ENCODE measurements at places on chromosomes 16 and 17. TPM values are rescaled to one million over a fixed set of nuclear protein-coding genes. Genes with fewer than 3 reads are reported as not detected.

GRCh38 chr16:47627721-47628120 lies 166.6 kb downstream of the PHKB start:
- no peak for DNase-seq
- H3K4me3 ChIP-seq, result no peak overlapping the region
- H3K36me3 ChIP-seq, result peaks cover 10% of the 10 kb centered on the region
- no peaks in the 10 kb centered on the region for H3K4me1 ChIP-seq
- no peaks in the 10 kb centered on the region for H3K27me3 ChIP-seq
- H3K27ac ChIP-seq, result no peak overlapping the region

DNA sequence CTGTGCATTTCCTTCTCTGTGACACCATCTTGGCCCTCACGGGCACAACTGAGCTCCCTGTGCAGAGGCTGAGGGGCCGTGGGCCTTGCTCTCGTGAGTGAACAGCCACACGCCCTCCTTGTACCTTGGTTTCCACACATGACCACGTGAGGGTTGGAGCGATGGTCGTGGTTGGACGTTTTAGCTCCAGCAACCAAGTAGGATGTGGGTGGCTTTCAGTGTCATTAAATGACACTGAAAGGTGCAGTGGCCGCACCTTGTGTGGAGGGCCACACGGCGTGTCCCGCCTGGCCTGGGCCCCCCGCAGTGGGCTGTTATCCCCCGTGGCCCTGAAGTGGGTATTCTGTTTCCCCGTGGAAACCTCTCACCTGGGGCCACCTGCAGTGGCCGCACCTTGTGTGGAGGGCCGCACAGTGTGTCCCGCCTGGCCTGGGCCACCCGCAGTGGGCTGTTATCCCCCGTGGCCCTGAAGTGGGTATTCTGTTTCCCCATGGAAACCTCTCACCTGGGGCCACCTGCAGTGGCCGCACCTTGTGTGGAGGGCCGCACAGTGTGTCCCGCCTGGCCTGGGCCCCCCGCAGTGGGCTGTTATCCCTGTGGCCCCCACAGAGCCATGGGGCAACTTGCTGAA lies 28.2 kb downstream of the ACSF3 start:
- no peak overlapping the region for H3K27ac ChIP-seq
- DNase-seq, result no peak
- H3K4me3 ChIP-seq, result no peak overlapping the region
- no peaks in the 10 kb centered on the region for H3K4me1 ChIP-seq
- H3K36me3 ChIP-seq, result peaks cover 31% of the 10 kb centered on the region
- H3K27me3 ChIP-seq, result no peaks in the 10 kb centered on the region

COX6A2 gene
- total RNA-seq, result not detected

- peak overlapping the region; percentile 88 for H3K4me3 ChIP-seq
- DNase-seq, result no peak
- peaks cover 16% of the 10 kb centered on the region for H3K36me3 ChIP-seq
- peaks cover 11% of the 10 kb centered on the region for H3K27me3 ChIP-seq
- H3K27ac ChIP-seq, result peak overlapping the region; percentile 85
Observed at GRCh38 chr17:32445074-32445415, 735 bp downstream of the PSMD11 start.

MED9 gene
- 12.1 TPM for total RNA-seq

GRCh38 chr16:67781565-67781921 lies 24.8 kb downstream of the RANBP10 start:
- no peak for DNase-seq
- no peaks in the 10 kb centered on the region for H3K27me3 ChIP-seq
- H3K4me1 ChIP-seq, result no peaks in the 10 kb centered on the region
- no peak overlapping the region for H3K4me3 ChIP-seq
- no peak overlapping the region for H3K27ac ChIP-seq

GRCh38 chr17:81341516-81342268 lies 46.6 kb upstream of the SLC38A10 start:
- H3K27ac ChIP-seq, result peak overlapping the region; percentile 99
- peaks cover 19% of the 10 kb centered on the region for H3K36me3 ChIP-seq
- DNase-seq, result no peak
- H3K4me1 ChIP-seq, result peaks cover 43% of the 10 kb centered on the region

SRCAP gene
- total RNA-seq, result 73.5 TPM

- H3K27me3 ChIP-seq, result peaks cover 18% of the 10 kb centered on the region
- no peak for DNase-seq
- no peak overlapping the region for H3K4me3 ChIP-seq
- H3K36me3 ChIP-seq, result no peaks in the 10 kb centered on the region
Observed at GRCh38 chr17:9174312-9174711, 153.0 kb downstream of the NTN1 start.

DNA sequence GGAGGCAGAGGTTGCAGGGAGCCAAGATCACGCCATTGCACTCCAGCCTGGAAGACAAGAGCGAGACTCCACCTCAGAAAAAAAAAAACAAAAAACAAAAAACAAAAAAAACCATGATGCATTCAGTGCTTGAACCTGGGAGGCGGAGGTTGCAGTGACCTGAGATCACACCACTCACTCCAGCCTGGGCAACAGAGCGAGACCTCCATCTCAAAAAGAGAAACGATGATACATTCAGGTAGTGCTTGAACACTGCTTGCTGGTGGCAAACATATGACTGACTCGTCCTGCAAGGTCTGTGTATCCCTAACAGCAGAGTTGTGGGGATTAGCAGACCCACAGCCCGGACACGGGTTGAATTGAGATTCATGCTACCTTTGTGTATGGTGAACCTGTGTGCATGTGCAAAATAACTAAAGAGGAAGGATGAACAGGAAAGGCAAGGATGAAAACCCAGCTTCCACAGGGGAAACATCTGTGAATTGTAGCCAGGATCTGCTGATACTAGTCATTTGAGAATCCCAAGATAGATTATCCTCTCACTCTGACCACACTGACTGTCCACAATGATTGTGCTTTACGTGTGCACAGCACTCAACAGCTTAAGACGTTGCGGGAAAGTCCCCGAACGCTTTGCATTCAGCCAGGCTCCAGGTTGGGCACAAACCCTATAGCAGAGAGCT lies 52.4 kb upstream of the MRPS23 start:
- no peaks in the 10 kb centered on the region for H3K36me3 ChIP-seq
- no peaks in the 10 kb centered on the region for H3K27me3 ChIP-seq
- H3K4me1 ChIP-seq, result peaks cover 59% of the 10 kb centered on the region

DNA sequence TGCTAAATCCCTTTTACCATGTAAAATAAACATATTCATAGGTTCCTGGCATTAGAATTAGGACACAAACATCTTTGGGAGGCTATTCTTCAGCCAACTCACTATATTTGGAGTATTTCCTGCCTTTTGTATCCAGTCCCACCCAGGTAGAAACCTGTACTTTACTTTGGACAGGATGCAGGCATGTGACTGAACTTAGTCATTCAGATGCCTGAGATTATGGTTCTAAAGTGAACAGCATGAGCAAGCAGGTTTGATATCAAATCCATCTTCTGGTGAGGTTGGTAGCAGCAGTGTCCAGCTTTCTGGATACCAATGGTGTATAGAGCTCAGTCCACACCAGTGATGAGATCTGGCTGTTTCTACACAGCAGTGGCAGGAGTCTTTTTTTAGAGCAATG lies 20.2 kb downstream of the CA10 start:
- no peaks in the 10 kb centered on the region for H3K36me3 ChIP-seq
- H3K4me1 ChIP-seq, result no peaks in the 10 kb centered on the region
- H3K27ac ChIP-seq, result no peak overlapping the region
- no peaks in the 10 kb centered on the region for H3K27me3 ChIP-seq
- no peak for DNase-seq

SYNGR3 gene
- total RNA-seq, result 0.91 TPM

DNA sequence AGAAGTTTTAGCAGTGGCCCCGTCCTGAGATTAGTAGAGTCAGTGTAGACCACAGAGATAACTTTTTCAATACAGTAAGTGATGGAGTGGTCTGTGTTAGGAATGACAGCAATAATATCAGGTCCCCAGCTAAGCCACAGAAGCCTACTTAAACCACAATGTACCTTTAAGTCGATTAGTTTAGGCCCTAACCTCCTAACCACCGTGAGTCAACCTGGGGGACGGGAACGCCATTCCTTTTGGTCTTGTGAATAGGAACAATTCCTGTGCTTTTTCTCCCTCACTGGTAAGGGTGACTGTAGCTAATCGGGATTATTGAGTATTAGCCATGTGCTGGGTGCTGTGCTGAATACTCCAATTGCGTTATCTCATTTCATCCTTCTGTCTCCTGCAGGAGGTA lies 14.0 kb downstream of the YPEL2 start:
- DNase-seq, result no peak
- no peaks in the 10 kb centered on the region for H3K27me3 ChIP-seq
- no peak overlapping the region for H3K27ac ChIP-seq
- H3K4me3 ChIP-seq, result no peak overlapping the region
- H3K36me3 ChIP-seq, result peaks cover 3% of the 10 kb centered on the region

DNA sequence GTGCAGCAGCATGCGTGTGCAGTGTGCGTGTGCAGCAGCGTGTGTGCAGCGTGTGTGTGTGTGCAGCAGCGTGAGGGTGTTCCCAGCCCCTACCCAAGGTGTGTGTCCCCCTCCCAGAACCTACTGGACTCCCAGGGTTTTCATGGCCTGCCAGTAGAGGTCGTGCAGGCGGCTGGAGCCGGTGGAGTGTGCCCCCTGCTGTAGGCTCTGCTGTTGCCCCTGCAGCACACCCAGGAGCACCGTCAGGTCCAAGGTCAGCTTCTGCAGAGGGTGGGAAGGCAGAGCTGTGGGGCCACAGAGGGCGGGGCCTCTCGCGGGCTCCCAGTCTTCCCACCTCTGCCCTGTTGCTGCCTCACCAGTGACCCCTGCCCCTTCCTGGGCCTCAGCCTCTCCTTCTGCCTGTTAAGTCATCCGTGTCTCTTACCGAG lies 14.9 kb downstream of the MYBBP1A start:
- no peaks in the 10 kb centered on the region for H3K27me3 ChIP-seq
- H3K27ac ChIP-seq, result no peak overlapping the region
- H3K36me3 ChIP-seq, result peaks cover 12% of the 10 kb centered on the region
- no peak for DNase-seq

Measured in osteocyte (in vitro differentiated cells).